Cerebellar nuclear complex (tissue), 1 donor: ENCODE measurements at places on chromosomes 13 and 19.

- no peak for DNase-seq
Observed at GRCh38 chr19:33673258-33673875, 51.6 kb downstream of the CHST8 start.

GRCh38 chr13:109868578-109869311 is 82.4 kb upstream of the IRS2 start:
- DNase-seq: no peak

DNA sequence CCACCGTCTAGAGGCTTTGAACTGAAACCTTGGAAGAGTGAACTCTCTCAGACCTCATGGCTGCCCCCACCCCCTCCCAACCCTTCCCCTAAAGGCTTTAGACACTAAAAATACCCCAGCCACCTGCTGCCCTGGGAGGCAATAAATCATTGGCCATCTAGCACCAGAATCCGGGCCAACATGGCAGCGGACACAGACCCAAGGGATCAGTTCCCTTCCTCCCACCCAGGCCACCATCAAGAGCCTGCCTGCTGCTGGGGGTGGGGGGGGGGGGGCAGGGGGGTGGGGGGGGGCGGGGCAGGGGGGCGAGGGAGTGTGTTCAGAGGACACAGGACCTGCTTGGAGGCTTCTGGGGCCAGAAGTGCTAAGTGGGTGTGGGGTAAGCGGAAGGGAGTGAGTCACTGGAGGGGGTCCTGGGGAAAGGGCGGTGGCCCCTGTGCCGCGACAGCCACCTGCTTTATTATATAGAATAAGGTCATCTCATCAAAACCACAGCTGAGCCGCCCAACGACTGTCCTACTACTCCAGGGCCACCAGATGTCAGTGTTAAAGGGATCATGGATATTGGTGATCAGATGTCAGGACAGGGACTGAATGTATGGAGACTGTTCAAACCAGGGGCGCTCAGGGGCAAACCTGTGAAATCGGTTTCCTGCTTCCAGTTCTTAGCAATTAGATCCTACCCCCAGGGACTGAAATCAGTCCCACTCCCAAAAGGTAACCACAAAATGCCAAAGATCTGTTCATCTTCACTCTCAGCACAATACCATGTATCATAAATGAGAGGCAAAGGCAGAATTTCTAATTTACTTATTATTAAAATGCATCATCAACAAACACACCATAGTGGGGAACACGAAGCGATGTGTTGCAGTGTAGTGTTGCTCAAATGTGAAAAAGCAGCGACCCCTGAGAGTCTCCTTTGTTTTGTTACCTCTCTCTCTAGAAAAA is 24.3 kb downstream of the ARL11 start:
- DNase-seq: no peak

- no peak for DNase-seq
Observed at GRCh38 chr19:40556953-40557530, 19.6 kb upstream of the SHKBP1 start.

DNA sequence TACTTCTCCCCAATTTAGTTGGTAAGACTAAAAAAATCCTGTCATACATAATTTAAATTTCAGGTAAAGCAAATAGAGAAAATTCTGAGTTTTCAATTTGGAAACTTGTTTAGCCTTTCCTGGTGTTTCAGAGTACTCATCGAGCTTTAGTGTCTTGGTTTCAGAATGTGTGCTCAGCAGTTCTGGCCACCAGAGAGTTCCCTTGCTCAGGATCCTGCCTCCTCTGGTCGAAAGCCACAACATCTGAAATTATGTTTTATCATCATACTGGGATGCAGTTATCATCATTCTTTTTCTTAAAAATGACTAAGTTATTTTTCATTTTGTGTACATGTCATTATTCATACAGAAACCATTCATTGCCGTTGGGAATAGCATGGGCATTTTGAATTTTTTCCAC is 263.2 kb upstream of the SPRY2 start:
- no peak for DNase-seq

- no peak for DNase-seq
Observed at GRCh38 chr19:12513531-12514061, 29.0 kb upstream of the ZNF709 start.

DNA sequence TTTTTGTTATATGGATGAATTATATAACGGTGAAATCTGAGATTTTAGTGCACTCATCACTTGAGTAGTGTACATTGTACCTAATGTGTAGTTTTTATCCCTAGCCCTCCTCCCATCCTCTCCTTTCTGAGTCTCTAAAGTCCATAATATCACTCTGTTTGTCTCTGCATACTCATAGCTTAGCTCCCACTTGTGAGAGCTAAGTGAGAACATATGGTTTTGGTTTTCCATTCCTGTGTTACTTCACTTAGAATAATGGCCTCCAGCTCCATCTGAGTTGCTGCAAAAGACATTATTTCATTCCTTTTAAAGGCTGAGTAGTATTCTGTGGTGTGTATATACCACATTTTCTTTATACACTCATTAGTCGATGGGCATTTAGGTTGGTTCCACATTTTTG is 94.0 kb downstream of the SLC10A2 start:
- no peak for DNase-seq

GRCh38 chr13:43223216-43223615 is 199.8 kb downstream of the DNAJC15 start:
- DNase-seq: no peak

DNA sequence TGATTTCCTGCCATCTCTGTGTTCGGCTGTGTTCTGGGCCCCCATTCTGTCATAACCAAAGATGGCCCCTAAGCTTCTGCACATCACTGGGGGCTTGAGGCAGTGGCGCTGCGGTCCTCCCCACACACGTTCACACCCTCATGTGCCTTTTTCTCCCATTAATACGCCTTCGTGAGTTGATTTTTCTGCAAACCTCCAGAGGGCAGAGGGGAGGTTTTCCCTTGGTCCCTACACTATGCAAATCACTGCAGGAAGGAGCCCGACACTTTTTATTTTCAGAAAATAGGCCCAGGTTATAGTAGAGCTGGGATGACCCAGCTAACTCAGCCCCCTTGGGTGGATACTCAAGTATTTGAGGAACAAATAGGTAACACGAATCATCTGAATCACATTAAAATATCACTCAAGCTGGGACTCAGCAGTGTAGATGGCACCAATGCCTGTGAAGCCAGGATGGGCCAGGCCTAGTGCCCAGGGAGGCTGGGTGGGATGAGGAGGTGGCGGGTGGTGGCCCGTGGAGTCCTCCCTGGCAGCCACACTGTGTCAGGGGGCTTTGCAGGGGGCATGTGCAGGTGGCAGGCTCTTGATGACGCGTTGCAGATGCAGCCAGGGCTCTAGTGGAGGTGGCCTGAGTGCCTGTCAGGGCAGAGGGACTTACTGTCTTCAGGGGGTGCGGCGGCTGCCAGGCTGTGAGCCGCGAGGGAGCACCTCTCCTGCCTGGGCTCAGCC is 234.3 kb downstream of the TEX29 start:
- no peak for DNase-seq

GRCh38 chr19:9622531-9622930 is 1.5 kb upstream of the ZNF561 start:
- DNase-seq: no peak

GRCh38 chr19:15154002-15154612 is 46.7 kb downstream of the NOTCH3 start:
- no peak for DNase-seq

DNA sequence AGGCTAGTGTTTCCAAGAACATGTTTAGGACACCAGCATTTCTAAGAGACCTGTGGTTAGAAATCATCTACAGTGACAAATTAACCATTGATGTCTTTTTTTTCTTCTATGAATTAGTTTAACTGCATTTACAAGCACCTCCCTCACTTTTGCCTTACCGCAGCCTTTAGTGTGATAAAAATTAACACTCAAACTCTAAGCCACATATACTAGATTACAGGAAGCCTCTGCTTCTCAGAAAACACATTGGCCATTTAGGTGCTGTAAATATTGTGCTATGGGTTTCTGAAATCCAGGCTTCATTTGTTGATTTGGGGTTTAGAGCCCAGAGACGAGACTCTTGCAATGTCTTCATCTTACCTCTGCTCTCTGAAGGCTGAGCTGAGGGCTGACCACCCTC is 34.6 kb upstream of the OLFM4 start:
- DNase-seq: no peak

- no peak for DNase-seq
Observed at GRCh38 chr19:58545286-58546018, 1.6 kb downstream of the TRIM28 start.

- DNase-seq: no peak
Observed at GRCh38 chr19:44282846-44283245, 22.0 kb downstream of the ZNF235 start.

GRCh38 chr13:76637641-76638141 is 248.5 kb downstream of the KCTD12 start:
- peak; percentile 79 for DNase-seq

DNA sequence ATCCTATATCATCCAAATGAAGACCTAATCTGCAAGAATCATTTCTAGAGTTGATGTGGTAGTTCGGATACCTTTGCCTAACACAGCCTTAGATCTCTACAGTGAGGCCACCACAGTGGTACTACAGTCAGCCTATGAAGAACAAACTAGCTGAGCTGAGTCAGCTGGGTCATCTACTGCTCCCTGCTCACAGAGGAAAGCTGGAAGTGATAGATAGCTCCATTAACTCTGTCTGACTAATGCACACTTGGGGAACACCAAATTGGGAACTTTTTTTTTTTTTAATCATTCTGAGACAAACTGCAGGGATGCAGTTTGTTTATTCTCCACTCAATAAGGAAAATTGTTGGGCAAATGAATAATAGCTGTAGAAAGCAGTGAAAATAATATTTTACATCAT is 1160.6 kb downstream of the PCDH9 start:
- DNase-seq: no peak

DNA sequence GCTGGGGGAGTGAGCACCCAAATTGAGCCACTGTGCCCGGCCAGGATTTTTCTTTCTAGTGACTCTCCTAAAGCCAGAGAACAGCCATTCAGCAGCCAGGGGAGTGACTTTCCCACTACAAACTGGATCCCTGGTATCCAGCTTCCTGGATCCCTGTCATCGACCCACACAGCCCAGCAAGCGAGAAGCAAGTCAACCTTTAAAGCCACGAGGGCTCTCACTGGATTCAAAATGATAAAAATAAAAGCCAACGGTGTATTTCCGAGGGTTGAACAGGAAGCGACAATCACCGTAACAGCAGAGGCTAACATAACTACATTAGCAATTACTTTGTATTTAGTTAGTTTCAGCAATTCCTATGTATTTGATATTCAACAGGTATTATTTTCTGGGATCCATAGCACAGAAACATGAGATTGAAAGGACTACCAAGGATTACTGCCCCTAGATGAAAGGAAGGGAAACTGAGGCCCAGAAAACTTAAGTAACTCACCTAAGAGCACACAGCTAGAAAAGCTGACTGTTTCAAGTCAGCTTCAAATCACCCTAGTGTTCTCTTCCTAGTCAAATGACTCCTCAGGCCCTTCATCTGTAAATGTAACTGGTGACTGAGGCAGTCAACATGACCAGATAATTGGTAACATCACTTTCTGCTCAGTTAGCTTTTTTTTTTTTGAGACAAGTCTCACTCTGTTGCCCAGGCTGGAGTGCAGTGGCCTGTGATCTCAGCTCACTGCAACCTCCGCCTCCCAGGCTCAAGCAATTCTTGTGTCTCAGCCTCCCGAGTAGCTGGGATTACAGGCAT is 2.7 kb downstream of the RFX1 start:
- no peak for DNase-seq

DNA sequence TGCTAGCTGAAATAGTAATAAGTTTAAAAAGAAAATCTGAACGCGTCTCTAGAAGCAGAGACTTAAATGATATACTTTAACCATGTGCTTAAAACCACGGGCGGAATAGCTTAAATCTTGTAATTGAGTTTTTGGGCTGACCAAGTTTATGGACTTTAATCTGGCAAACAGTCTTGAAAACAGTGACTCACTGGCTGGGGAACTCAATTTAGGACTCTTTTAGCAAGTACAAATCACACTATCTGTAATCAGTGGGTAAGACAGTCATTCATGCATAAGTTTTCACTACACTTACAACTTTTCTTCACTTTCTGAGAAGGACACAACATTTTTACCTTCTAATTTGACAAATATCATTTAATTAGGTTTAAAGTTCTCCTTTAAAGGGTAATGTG is 26.8 kb downstream of the ZNF627 start:
- DNase-seq: no peak

GRCh38 chr19:47022541-47023447 is 3.2 kb downstream of the NPAS1 start:
- DNase-seq: no peak

DNA sequence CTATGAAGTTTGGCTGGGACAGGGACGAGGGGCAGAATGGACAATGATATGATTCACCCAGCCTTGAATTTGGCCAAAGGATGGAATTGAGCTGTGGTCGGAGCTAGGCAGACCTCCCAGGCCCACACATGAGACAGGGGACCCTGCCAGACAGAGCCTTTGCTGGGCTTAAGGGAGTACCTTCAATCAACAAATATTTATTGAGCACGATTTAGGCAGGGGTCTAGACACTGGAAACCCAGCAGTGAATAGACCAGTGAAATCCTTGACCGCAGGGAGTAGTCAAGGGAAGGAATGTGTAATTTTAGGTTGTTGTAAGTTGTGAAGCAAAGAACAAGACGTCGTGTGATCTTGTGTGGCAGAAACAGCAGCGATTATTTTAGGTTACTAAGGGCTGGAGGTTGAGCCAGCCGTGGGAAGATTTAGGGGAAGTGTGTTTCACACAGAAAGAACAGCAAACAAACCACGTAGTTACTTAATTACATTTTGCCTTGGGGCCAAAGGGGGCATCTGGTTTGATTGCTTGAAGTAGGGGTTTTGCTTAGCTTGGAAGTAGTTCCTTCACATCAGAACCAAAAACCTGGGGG is 16.9 kb upstream of the AP1M2 start:
- DNase-seq: no peak

GRCh38 chr19:16327911-16328823 is 3.5 kb downstream of the KLF2 start:
- DNase-seq: no peak

GRCh38 chr13:112074139-112074865 is 7.4 kb downstream of the SOX1 start:
- DNase-seq: no peak

- DNase-seq: no peak
Observed at GRCh38 chr13:30097701-30098100, 209.7 kb downstream of the KATNAL1 start.

DNA sequence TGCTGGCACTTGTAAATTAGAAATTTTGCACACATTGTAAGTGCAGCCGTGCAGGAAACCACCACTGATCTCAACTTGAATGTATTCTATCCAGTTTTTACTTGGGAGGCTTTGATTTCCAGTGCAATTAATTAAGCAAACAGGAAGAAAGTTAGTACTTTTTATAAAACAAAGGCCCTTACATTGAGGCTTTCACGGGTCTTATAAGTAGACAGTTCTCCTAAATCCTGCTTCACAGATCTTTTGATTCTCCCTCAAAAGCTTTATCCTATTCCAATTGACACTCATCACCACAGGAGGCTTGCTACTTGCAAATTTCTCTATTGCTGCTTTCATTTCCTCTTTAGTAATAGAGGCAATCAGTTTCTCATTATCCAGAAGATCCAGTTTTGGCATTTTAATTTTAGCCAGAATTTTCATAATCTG is 90.1 kb downstream of the ERCC5 start:
- no peak for DNase-seq

GRCh38 chr19:19443902-19444680 is 38.6 kb downstream of the GATAD2A start:
- DNase-seq: no peak

- peak; percentile 95 for DNase-seq
Observed at GRCh38 chr13:66665991-66666390, 564.1 kb downstream of the PCDH9 start.

GRCh38 chr19:5693195-5694166 is 3.4 kb downstream of the RPL36 start:
- no peak for DNase-seq

- no peak for DNase-seq
Observed at GRCh38 chr13:103471896-103472295, 405.7 kb upstream of the SLC10A2 start.

- DNase-seq: no peak
Observed at GRCh38 chr13:37295071-37295470, 189.6 kb upstream of the CSNK1A1L start.
